ENCODE measurements at places on chromosomes 16 and 17. TPM values are rescaled to one million over a fixed set of nuclear protein-coding genes. Genes with fewer than 3 reads are reported as not detected.

Gene CES1
- 0.97 TPM for total RNA-seq

Gene SCNN1B
- total RNA-seq: not detected

Gene TBC1D3C
- not detected for total RNA-seq

Gene HS3ST6
- total RNA-seq: not detected

GRCh38 chr16:66030036-66030435 lies 336.5 kb upstream of the CDH5 start:
- no peak for DNase-seq

- no peak for DNase-seq
Observed at GRCh38 chr16:80954985-80955384, 51.7 kb downstream of the CMC2 start.
